Neural crest cell (in vitro differentiated cells): ENCODE measurements at places on chromosomes 7 and 10. TPM values are rescaled to one million over a fixed set of nuclear protein-coding genes. Genes with fewer than 3 reads are reported as not detected.
A peak's percentile ranks its signal among the peaks of the same experiment; 100 is the strongest.

GHRHR gene
- 0.84 TPM in 1 of 2 replicates, not detected in the other for total RNA-seq

C10orf143 gene
- total RNA-seq, result 2.7 TPM in 2 replicates

IGFBP3 gene
- total RNA-seq, result 35.2 and 40.2 TPM in 2 replicates

AKR1D1 gene
- not detected in 2 replicates for total RNA-seq

GRCh38 chr7:137592232-137592896 lies 248.8 kb upstream of the PTN start:
- peak; percentile 71 for DNase-seq
- H3K36me3 ChIP-seq, result no peaks in the 10 kb centered on the region
- no peak overlapping the region for H3K4me3 ChIP-seq
- H3K4me1 ChIP-seq, result no peaks in the 10 kb centered on the region
- H3K27ac ChIP-seq, result no peak overlapping the region

- H3K27ac ChIP-seq, result no peak overlapping the region
- peaks cover 52% of the 10 kb centered on the region for H3K4me1 ChIP-seq
- DNase-seq, result no peak
- H3K36me3 ChIP-seq, result no peaks in the 10 kb centered on the region
- no peaks in the 10 kb centered on the region for H3K27me3 ChIP-seq
Observed at GRCh38 chr10:109931163-109931562, 7.9 kb upstream of the XPNPEP1 start.

- H3K27me3 ChIP-seq, result no peaks in the 10 kb centered on the region
- DNase-seq, result no peak
- H3K4me3 ChIP-seq, result peak overlapping the region; percentile 78
- no peak overlapping the region for H3K27ac ChIP-seq
- H3K36me3 ChIP-seq, result no peaks in the 10 kb centered on the region
- H3K4me1 ChIP-seq, result peaks cover 14% of the 10 kb centered on the region
Observed at GRCh38 chr7:102469972-102470825, 5.4 kb downstream of the LRWD1 start.

DNA sequence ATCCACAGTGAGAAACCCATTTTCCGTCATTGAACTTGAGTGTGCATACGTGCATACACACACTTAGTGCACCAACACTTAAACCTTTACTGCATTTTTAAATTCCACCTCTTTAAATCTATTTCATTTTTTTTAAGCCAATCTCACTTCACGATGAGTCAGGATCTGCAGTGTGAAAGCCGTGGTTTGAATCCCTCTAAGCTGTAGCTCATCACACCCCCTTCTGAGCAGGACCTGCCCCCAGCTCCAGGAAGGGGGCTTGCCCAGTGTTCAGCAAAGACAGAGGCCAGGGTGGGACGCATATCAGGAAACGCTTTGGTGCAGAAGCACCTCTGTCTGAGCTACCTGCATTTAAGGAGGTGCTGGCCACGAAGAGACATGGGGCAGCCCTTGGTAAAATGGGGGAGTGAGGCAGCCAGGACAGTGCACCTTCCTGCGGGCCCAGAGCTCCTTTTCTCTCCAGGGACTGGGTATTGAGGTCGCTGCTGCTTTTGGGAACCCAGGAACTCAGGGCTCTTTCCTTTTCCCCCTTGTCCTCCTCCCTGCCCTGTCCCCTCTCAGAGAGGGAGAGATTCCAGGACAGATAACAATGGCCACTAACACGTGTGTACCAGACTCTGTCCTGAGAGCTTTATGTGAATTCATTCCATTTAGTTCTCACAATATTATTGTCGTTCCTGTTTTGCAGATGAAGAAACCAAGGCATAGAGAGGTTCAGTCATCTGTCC lies 21.7 kb downstream of the ZNF316 start:
- H3K4me3 ChIP-seq, result no peak overlapping the region
- no peak overlapping the region for H3K27ac ChIP-seq
- DNase-seq, result no peak
- peaks cover 13% of the 10 kb centered on the region for H3K36me3 ChIP-seq
- peaks cover 6% of the 10 kb centered on the region for H3K27me3 ChIP-seq
- peaks cover 14% of the 10 kb centered on the region for H3K4me1 ChIP-seq

DNA sequence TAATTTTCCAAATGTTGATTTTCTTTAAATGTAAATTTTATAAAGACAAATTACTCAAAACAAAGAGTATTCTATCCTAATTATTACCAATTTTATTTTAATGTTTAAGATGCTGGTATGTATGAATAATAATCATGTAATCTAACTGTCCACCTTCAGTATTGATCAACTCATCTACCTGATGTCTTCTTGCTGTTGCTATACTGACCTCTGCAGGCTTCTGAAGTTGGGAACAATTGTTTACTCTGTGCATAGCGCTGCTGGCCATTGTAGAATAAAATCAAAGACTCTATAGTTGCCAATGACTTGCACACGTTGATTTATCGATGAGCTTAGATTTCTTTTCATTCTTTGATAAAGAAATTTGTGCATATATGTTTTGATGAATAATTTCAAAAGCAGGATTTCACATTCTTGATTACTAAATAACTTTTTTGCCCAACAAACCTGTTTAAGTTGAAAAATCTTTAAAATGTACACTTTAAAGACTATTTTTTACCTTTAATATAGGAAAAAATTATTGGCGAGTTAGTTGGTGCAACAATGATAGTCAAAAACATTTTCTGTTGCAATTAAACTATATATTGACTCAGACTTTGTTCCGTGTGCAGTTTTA lies 282.3 kb downstream of the TFEC start:
- H3K4me3 ChIP-seq, result no peak overlapping the region
- no peak overlapping the region for H3K27ac ChIP-seq
- no peaks in the 10 kb centered on the region for H3K27me3 ChIP-seq
- DNase-seq, result no peak

GRCh38 chr10:129586898-129587443 lies 119.9 kb downstream of the MGMT start:
- no peak overlapping the region for H3K4me3 ChIP-seq
- H3K36me3 ChIP-seq, result peaks cover 46% of the 10 kb centered on the region
- no peak for DNase-seq

- no peak overlapping the region for H3K27ac ChIP-seq
- no peak for DNase-seq
- H3K27me3 ChIP-seq, result peaks cover 21% of the 10 kb centered on the region
- no peaks in the 10 kb centered on the region for H3K4me1 ChIP-seq
- peaks cover 2% of the 10 kb centered on the region for H3K36me3 ChIP-seq
- H3K4me3 ChIP-seq, result peak overlapping the region; percentile 18
Observed at GRCh38 chr10:101576211-101576863, 11.7 kb downstream of the POLL start.

DNA sequence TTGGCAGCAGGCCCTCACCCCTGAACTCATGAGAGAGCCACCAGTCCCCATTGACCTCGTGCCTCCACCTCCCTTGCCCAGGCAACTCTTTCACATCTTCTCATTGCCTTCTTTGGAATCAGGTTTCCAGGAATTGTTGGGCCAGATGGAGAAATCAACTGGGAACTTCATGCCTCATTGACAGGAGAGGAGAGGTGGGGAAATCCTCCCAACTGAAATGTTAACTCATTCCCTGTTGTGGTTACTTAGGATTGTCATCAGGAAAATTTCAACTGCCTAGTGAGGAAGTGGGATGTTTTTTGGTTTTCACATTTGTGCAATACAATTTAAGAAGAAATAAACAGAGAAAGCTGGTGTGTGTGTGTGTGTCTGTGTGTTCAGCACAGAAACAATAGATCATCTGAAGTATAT lies 106.6 kb upstream of the INHBA start:
- H3K27ac ChIP-seq, result no peak overlapping the region
- no peak overlapping the region for H3K4me3 ChIP-seq

GRCh38 chr7:77549106-77549870 lies 12.2 kb downstream of the PTPN12 start:
- H3K27ac ChIP-seq, result no peak overlapping the region
- no peak for DNase-seq
- H3K27me3 ChIP-seq, result no peaks in the 10 kb centered on the region
- H3K36me3 ChIP-seq, result peaks cover 2% of the 10 kb centered on the region
